ENCODE measurements at places on chromosomes 12 and 14.

DNA sequence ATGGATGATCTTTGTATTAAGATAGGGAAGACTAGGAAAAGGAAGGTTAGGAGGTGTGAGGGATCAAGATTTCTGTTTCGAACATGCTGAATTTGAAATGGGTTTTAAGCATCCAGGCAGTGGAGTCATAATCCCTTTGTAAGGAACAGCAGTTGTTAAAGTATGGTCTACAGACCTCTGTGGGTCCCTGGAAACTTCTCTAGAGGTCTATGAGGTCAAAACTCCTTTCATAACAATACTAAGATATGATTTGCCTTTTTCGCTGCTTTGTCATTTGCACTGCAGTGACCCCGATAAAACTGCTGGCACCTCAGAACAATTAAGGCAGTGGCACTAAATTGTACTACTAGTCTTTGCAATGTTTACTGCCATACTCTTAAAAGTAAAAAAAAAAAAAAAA lies 1.5 kb downstream of the RAD51AP1 start:
- DNase-seq: no peak

GRCh38 chr12:90958347-90958746 lies 3.4 kb upstream of the CCER1 start:
- DNase-seq: no peak

DNA sequence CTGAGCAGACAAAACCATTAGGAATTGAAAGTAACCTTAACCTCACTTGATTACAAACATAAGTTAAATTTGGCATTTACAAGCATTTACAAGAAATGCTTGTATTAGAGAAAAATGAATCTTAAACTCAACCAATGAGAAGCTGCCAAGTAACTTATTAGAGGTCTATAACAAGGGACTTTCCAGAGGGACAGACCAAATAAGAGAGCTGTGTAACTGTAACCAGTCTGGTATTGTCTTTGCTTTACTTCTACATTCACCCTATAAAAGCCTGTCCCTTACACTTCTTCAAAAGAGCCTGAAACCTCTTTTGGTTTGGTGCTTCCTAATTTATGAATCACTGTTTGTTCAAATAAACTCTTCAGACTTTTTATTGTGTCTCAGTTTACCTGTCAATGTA lies 450.0 kb upstream of the FAR2 start:
- no peak for DNase-seq

DNA sequence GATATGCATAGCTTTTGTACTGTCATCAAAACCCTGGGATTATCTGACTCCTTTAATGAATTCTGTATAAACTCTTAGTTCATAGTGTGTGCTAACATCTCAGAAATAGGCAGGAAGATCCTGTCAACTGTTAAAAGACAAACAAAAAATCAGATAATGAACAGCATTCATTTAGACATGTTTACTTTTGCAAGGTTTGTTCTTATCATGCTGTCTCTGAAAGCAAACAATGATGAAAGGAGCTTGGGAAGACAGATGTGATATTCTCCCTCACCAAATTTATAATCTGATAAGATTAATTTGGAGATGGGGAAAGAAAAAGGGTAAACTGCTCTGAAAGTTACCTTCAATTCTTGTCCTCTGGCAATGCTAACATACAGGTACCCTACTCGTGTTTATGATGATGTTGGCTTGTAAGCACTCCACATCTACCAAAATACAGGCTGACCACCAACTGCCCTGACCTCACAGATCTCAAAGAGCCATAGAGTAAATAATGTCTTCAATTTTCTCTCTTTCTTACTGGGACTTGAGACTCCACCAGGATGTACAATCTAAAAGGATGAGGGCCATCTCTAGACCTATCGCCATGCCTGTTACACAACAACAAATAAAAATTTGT lies 233.8 kb downstream of the SSPN start:
- DNase-seq: no peak

GRCh38 chr12:64236549-64236948 lies 14.5 kb upstream of the KICS2 start:
- DNase-seq: no peak

DNA sequence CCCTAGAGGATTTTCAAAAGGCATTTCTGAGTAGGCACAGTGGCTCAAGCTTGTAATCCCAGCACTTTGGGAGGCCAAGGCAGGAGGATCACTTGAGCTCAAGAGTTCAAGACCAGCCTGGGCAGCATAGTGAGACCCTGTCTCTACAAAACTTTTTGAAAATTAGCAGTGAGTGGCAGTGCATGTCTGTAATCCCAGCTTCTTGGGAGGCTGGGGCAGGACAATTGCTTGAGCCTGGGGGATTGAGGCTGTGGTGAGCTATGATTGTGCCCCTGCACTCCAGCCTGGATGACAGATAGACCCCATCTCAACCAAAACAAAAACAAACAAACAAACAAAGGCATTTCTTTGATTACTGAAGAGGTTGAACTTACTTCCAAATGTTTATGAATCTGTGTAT lies 201.4 kb downstream of the KIF26A start:
- no peak for DNase-seq

DNA sequence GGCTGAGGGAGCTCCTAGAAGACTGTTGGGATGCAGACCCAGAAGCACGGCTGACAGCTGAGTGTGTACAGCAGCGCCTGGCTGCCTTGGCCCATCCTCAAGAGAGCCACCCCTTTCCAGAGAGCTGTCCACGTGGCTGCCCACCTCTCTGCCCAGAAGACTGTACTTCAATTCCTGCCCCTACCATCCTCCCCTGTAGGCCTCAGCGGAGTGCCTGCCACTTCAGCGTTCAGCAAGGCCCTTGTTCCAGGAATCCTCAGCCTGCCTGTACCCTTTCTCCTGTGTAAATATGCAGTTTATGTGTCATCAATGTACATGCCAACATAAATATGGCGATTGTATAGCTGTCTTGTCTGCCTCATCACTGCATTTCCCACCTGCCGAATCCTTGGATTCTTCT lies 7.5 kb downstream of the AMHR2 start:
- DNase-seq: no peak

DNA sequence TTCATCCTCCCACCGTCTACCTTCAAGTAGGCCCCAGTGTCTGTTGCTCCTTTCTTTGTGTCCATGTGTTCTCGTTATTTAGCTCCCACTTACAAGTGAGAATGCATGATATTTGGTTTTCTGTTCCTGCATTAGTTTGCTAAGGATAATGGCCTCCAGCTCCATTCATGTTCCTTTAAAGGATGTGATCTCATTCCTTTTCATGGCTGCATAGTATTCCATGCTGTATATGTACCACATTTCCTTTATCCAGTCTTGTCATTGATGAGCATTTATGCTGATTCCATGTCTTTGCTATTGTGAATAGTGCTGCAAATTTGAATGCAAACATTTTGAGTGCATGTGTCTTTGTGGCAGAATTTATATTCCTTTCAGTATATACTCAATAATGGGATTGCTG lies 259.6 kb upstream of the PELI2 start:
- no peak for DNase-seq

DNA sequence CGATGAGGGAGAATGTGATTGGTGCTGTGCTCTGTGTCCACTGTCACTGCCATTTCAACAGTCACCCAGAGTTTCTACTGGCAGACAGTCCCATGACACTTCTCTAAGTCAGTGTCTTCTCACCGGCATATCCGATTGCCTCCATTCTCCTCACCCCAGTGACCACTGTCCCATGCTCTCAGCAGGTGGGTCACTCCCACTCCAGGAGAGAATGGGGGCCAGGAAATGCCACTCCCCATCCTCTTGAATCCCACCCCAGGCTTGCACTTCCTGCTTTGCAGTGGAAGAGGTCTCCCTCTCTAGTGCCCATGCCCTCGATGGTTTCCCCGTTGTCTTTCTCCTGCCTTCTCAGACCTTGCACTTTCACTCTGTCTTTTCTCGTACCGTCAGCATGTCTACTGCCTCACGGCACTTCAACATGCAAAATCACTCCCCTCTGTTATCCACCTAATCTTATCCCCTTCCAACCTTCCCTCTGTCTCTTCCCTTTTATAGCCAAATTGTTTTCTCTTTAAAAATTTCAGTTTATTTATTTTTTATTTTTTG lies 2.2 kb upstream of the EP400 start:
- no peak for DNase-seq

DNA sequence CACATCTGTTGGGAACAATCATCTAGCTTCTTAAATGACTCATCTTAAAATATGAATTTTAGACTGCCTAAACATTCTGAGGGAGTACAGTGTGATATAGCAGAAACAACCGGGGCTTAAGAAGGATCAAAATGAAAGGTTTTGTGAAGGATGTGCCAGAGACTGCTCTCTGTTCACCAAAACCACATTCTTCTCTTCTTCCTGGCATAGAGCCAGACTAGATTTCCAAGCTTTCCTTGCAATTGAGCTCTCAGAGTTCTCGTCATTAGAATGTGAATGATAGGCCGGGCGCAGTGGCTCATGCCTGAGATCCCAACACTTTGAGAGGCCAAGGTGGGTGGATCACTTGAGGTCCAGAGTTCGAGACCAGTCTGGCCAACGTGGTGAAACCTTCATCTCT lies 94.5 kb downstream of the LRRIQ1 start:
- DNase-seq: no peak

GRCh38 chr14:78162202-78162601 lies 8.0 kb upstream of the NRXN3 start:
- DNase-seq: no peak

GRCh38 chr12:89664441-89664840 lies 44.2 kb downstream of the ATP2B1 start:
- DNase-seq: no peak

DNA sequence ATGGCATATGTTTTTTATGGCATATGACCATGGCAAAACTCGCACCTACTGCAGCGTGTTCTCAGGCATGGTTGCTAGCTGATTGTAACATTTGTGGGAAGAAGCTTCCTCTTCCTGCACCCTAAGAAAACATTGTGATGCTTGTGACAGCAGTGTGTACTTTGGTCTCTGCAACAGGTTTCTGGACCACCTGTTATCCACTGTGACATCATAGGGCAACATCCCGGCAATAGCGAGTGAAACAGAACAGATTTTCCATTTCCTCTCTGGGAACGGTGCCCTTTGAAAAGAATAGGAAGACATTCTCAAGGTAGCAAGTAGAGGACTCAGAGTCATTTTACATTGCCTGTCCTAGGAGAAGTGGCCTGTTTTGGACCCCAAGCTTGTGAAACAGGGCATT lies 135.4 kb upstream of the TRHDE start:
- DNase-seq: no peak

DNA sequence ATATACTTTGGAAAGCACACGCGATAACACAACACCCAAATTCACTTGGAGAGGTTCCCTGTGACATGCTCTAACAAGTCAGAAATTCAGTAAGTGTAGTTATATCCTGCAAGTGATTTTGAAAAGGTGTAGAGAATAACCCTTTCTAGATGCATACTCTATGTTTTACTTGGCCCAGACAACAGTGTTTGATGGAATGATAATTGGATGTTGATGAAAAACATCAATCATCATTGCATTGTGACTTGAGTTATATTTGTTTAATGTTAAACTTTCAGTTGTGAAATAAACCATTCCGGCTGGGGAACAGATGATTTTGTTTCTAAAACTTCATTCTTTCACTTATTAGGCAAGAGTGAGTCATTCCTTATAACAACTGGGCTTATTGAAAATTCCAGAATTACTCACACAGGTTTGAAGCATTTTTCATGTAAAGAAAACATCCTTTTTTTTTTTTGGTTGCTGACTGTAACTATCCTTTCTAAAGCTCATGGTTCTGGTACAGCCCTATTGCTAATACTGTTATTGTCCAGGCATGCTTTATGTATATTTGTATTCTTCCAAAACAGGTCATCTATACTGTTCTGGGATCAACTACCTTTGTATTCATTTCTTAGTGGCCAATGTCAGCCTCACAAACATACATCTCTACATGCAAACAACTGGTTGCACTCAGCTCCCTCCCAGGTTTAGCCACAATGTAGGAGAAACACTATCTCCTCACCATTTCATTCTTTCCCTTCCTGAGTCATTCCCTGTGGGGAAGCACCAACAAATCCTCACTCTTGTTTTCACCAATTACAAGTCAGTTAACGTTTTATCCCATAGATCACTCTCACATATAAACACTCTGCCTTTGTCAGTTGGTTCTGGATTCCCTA lies 121.2 kb upstream of the LRIG3 start:
- DNase-seq: no peak

DNA sequence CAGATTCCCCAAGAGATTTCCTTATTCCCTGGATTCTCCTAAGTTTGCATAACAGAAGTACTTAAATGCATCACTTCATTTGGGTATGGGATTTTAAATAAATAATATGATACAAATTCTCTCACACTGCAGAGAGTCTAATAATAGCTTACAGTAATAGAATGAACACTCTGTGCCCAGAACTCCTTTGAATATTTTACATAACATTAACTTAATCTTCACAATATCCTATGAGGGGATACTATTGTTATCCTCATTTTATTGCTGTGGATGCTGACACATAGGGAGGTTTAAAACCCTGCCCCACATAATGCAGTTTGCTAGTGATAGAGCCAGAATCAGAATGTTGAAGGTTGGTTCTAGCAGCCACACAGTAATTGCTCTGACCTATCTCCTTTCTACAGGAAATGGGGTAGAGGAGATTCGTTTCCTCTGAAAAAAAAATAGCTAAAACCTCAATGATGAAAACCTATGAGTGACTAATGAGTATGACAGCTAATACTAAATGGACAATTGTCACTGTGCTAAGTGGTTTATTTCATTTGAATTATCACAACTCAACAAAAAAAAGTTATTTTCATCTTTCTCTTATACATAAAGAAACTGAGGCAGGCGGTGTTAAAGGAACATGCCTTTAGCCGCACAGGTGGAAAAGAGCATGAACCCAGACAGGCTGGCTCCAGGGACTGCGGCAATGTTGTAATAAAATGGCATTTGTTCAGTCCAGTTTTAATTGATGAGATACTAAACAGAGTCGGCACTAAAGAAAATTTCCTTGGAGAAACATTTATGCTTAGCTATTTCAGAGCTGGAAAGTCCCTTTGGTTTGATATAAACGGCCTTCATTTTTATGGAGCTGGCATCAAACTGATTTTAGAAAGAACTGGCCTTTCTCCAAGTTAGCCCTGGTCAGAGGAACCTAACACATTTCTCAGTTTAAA lies 880.9 kb downstream of the NRXN3 start:
- no peak for DNase-seq

- no peak for DNase-seq
These were observed 107.4 kb downstream of the VCPKMT start for GRCh38 chr14:50008974-50009373.

DNA sequence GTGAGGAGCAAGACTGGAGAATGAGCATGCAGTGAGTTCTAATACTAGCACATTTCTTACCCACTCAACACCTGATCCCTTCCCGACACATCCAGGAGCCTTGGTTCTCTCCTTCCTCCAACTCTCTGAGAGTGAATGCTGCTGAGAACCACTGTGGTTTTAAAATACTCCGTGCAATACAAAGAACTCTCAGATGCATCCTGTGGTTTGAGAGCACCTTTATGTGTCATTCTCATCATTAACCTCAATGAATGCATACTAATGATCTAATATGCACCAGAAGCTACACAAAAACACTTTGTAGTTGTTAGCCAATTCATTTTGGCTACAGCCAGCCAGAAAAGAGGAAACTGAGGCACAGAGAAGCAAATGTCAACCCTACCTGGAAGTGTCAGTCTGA lies 87.6 kb downstream of the GALNT8 start:
- DNase-seq: no peak

DNA sequence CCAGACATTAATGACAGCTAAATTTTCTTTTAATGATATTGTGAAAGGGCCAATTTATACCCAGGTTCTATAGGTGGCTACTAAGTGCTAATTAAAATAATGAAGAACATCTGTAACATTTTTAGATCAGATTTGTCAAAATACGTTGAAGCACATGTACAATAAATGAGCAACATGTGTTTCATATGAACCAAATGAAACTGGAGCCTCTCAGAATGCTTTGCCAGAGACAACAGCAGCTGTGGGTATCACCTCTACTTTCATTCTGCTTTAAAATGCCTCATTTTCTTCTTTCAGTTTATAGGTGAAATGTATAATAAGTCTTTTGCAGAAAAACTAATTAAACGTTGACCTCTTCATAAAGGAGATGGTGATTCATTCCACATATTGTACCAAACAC lies 26.1 kb upstream of the MYF6 start:
- DNase-seq: no peak
